ENCODE measurements at places on chromosomes 1 and 21.

DNA sequence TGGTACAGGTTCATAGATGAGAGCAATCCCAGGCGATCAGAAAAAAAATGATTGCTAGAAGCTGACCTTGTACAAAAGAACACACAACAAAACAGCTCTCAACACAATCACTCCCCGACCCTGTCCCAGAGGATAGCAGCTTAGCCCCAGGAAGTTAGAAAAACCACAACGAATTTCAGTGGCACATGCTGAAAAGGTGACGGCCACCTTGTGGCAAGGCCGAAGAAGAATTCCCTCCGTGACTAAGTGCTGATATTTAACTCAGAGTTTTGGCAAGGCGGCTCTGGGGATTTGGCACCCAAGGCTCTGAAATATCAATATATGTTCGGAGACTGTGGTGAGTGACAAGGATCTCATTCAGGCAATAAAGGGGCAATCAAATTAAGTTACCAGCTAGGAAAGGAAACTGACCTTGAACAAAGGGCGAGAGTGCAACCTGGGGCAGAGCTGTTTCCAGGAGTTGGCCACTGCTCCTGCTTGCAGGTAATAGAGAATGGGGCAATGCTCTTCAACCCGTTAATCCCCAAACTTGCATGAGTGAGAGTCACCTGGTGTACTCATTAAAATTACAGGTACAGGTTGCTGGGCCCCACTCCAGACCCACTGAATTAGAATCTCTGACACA lies 96.2 kb downstream of the BEND5 start:
- no peak for DNase-seq

- no peak for DNase-seq
Measured at GRCh38 chr21:14321042-14321441, 61.9 kb downstream of the HSPA13 start.

GRCh38 chr1:56452027-56453011 lies 127.0 kb downstream of the PLPP3 start:
- no peak for DNase-seq

- no peak for DNase-seq
Measured at GRCh38 chr1:43577655-43578542, 47.2 kb downstream of the PTPRF start.

DNA sequence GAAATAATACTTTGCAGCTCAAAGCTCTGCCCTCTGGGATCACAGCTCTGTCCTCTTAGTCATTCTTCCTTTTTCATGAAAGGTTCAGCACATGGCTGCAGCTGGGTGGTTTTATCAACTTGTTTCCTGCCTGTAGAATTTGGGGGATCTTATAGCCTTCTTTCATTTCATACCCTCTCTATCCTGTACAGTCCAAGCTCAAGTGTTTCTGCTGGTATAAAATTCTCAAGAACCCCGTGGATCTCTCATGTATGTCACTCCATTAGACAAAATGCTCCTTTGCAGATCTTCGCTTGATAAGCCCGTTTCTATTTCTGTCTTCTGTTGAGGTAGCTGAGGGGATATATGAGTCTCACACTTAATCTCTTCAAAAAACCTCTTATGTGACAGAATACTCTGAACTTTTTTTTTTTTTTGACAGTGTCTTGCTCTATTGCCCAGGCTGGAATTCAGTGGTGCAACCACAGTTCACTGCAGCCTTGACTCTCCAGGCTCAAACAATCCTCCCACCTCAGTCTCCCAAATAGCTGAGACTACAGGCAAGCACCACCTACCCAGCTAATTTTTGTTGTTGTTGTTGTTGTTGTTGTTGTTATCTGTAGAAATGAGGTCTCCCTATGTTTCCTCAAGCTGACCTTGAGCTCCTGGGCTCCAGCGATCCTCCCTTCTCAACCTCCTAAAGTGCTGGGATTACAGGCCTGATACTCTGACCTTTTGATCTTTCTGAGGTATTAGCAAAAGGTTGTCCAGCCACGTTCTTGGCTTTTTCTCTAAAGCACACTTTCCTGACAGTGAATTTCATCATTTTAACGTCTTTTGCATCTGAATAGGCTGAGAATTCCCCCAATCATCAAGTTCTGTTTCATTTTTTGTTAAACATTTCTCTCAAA lies 24.6 kb upstream of the COL9A2 start:
- no peak for DNase-seq

DNA sequence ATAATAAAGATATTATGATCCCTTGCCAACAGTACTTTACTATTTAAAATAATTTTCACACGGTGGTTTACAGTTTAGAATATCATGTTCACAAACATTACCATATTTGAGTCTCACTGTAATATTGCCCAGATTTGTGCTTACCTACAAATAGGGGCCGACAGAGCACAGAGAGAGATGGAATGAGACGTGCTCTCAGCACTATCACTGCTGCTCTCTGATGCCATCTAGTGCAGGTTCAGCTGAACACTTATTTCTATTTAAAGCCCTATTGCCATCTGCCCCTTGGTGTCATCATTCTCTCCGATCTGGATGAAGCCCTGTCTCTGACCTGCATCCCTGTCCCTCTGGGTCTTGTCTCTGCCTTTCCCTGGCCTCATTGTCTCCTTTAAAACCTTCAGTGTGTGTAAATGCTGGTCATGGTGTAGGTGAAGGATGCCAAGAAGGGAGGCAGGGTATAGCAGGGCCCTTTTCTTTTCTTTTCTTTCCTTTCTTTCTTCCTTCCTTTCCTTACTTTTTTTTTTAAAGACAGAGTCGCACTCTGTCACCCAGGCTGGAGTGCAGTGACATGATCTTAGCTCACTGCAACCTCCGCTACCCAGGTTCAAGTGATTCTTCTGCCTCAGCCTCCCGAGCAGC lies 6.9 kb upstream of the GPATCH4 start:
- DNase-seq = no peak

DNA sequence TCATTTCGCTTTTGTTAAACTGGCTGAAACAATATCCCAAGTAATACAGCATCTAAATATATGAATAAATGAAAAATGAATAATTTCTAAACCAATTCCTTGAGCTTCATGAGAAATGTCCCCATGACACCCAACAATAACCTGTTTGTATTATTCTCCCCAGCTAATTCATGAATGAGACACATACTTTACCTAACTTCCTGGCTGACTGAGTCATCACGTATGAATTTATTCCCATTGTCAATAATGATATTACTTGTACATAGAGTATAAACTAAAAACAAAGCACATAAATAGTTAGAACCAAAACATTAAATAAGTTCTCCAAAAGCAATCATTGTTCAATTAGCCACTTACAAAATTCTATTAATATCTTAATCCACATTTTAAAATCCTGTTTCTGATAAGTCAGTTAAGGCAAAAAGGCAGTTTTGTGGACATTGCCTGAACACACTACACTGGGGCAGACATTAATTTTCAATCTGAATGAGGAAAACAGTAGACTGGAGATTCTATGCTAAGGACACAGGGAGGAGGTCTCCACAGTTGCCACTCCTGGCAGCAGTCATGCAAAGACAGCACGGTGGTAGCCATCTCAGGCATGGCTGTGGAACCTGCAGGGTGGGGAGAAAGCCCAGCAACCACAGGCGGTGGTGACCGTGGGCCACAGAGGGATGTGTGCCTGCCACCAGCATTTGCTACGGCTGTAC lies 48.2 kb downstream of the SLC9C2 start:
- DNase-seq = no peak

DNA sequence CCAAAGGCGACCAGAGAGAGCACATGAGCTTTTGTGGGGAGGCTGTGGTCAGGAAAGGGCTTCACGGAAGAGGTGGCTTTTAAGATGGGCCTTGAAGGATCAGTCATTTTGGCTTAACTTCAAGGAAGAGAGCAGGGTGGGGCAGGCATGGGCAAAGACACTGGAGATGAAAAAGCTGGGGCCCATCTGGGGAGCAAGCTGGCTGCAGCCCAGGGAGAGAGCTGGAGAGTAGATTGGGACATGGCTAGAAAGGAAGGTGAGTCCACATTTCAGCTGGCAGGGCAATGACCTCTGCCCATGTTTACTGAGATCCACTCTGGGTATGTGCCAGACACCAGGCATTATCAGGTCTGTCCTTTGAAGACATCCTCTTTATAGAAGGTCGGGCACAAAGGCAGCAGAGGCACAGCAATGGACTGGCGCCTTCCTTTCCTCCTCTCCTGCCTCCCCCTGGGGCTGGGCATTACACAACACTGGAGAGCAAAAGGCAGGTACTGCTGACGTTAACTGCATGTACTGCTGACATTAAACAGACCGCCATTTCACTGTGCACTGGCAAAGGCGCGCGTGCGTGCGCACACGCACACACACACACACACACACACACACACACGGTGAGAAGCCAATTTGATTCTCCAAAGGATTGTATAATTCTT lies 2.2 kb upstream of the UBXN10 start:
- DNase-seq = no peak

- no peak for DNase-seq
Measured at GRCh38 chr1:107413951-107414350, 273.1 kb downstream of the NTNG1 start.

DNA sequence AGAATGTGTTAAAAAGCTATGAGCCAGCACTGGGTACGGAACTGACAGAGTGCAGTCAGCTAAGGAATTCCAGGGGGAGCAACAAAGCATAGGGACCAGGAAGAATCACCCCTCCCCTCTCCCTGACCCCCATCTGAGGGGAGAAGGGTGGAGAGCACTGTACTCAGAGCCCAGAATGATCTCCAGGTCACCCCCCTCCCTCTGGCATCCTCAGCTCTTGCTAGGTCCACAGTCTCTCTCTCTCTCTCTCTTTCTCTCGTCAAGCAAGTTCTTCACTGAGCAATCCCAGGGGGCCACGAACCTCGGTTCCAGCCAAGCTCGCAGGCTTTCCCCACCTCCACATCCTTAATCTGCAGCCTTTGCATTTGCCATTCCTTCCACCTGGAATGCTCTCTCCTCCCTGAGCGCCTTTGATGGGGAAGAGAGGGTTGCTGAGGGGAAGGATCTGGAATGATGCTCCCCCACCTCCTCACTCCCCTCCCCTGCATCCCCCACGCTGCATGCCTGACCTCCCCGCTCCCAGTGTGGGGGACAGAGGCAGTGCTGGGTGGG lies 6.7 kb upstream of the WASF2 start:
- no peak for DNase-seq

DNA sequence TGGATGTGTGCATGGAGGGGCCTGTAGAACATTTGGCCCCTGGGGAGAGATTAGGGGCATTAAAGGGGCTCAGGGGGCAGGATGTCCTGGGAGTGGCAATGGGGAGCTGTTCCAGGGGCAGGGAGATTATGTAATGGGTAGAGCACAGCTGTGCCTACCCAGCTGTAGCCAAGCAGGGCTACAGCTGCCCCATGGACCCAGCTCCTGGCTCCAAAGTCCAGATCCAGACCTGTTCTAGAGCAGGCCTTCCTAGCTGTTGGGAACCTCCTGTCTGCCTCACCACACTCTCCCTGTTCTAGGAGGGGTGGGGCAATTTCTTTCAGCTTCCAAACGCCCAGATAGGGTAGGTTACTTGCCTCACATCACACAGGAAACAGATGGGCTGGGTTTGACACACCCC lies 5.6 kb downstream of the RPS6KA1 start:
- no peak for DNase-seq

- no peak for DNase-seq
Measured at GRCh38 chr1:85349224-85349623, 72.8 kb upstream of the BCL10 start.

GRCh38 chr1:83860490-83861221 lies 138.3 kb downstream of the TTLL7 start:
- DNase-seq = peak; percentile 6
